ENCODE measurements at places on chromosomes 5 and 9.

DNA sequence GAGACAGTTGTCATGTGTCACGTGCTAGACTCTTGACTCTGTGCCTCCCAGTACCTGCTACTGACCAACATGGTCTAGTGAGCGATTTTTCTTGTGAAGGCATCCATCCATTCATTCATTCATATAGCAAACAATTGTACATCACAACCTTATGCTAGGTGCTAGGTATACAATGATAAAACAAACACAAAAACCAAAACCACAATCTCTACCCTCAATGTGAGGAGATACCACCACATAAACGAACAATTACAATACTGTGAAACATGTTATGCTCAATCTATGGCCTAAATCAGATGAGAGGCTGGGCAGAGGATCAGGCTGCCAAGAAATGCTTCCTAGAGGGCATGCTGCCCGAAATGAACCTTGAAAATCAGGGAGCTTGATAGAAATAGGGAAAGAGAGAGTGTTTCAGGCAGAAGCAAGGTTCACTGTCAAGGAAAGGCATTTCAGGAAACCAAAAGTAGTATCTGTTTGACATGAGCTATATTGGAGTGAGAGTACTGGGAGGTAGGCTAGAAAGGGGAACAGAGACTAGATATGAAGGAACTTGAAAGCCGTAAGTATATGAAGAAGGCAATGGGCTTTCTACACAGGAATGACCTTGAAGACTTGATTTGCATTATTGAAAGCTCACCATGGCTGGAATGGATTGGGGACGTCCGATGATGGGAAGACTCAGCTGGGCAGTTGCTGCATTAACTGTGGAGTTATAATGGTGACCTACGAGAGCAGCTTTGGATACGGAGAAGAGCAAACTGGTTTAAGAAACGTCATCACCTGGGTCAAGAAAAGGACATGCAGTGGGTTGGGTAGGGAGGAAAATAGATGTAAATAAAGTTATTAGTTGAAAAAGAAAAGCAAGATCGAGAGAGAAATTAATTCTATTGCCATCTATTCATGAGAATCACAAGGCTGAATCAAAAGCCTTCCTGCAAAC, 90.1 kb downstream of the THBS4 start:
- no peak for DNase-seq

GRCh38 chr5:14008819-14009311, 64.4 kb upstream of the DNAH5 start:
- DNase-seq, result no peak

- no peak for DNase-seq
These were observed 48.5 kb upstream of the STXBP1 start for GRCh38 chr9:127563579-127563978.

DNA sequence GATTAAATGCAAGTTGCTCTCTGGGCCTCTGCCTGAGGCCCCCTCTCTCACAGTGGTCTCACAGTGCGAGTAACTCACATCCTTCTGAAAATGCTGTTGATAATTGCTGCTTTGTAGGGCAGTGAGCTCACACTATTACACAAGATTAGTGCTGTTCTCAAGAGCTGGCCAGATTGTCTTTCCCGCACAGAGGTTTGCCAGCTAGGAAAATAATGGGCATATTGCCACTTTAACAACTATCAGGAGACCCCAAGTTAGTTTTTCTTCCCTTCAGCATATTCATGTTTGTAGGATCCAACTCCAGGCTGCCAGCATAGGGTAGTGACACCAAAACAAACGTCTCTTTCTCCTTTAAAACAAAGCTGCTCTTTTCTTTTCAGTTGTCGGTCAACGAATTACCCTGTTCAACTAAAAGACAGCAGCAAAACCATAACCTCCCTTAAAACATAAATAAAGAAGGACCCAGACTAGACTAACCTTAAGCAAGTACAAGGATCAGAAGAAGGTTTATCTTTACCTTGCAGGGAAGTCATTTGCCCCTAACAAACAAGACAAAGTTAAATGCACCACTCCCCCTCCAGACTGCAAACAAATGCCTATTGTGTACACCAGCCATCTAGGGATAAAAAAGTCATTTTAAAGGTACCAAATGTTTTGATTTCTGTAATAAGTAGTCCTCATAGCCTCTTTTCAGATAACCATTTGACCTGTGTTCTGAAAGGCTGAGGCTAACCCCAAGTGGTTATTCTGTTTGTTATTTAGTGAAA, 91.4 kb downstream of the VCAN start:
- no peak for DNase-seq

- DNase-seq, result no peak
These were observed 25.0 kb downstream of the ERBIN start for GRCh38 chr5:65951330-65951729.

DNA sequence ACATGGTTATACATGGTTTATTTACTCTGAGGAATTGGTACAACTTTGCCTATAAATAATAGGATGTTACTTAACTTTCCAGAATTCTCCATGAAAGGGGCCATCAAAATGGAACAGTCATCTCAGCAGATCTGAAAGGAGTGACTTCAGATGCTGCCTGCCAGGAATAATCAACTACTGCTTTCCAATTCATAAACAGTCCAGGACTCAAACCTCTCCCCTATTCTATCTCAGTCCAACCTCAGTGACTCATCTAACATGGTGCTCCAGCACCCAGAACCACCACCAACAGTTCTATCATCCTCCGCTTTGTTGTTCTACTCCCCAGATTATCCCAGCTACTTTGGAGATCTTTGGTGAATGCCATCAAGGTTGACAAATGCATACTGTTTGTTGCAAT, 221.5 kb upstream of the MPDZ start:
- DNase-seq, result no peak

DNA sequence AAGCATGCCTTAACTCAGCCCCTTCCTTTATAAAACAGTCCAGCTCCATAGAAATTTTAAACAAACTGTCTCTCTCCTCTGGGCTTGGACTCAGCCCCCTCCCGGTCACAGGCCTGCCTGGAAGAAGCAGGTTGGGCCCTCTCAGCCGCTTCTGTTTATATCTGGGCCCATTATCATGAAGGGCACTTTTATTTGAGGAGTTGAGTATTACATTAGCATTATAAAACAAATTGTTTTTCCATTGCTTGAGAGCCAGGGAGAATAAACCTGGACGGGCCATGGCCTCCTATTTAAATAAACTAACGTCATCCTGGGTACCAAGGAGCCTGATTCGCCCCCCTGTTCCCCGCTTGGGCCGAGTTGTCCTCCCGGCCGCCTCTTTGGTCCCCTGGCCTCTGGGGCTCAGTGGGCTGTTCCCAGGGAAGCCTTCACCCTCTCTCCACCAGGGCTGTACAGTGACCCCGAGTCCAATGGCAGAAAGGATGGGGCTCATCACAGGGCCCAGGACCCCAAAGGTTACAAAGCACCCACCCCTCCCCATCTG, 13.2 kb downstream of the IRX2 start:
- DNase-seq, result no peak

- no peak for DNase-seq
These were observed 28.6 kb downstream of the NKD2 start for GRCh38 chr5:1037123-1037670.

DNA sequence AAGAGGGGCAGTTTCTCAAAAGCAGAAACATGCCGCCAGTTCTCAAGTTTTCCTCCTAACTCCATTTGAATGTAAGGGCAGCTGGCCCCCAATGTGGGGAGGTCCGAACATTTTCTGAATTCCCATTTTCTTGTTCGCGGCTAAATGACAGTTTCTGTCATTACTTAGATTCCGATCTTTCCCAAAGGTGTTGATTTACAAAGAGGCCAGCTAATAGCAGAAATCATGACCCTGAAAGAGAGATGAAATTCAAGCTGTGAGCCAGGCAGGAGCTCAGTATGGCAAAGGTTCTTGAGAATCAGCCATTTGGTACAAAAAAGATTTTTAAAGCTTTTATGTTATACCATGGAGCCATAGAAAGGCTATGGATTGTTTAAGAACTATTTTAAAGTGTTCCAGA, 142.8 kb downstream of the NTRK2 start:
- no peak for DNase-seq

DNA sequence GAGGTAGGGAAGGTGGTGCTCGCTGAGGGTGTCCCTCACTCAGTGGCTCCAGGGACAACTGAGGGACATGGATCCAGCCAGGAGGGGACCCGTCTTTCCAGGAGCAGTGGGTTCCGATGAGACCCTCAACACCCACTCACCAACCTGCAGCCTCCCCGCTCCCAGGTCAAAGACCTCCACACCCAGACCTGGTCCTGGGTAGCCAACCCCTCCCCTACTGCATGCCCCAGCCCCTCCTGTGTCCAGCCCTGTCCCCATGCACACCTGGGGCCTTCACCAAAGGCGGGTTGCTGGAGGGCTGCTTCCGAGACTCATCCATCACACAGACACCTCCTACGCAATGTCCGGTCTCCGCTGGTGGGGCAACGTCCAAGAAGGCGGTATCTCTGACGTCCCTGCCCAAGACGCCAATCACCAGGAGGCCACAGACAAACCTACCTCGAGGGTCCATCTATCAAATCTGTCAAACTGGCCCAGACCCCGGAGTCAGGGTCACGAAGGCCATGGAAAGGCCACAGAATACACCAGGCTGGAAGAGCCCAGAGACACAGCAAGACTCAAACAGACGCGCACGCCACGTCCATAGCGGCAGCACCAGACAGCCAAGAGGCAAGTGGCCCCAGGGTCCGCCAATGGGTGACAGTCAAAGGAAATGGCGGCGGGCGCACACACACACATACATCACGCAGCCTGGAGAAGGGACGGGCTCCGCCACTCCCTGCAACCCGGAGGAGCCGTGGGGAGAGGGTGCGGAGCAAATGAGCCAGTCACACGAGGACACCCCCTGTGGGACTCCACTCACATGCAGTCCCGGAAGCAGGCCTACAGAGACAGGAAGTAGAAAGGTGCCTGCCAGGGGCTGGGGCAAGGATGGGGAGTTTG, 10.8 kb downstream of the NACC2 start:
- no peak for DNase-seq

DNA sequence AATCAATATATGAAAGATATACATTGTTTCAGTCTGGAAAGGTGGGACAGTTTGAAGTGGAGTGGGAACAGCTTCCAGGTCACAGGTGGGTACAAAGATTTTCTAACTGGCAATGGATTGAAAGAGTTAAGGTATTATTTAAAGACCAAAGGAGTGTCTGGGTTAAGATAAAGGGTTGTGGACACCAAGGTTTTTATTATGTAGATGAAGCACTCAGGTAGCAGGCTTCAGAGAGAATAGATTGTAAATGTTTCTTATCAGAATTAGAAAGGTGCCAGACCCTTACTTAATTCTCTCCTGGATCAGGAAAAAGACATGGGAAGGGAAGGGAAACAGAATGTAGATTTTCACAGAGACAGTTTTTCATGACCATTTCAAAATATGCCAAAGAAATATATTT, 1174.8 kb downstream of the MAT2B start:
- DNase-seq, result no peak

- DNase-seq, result no peak
These were observed 21.7 kb downstream of the MED10 start for GRCh38 chr5:6356578-6357164.

GRCh38 chr9:94643176-94643575, 3.9 kb upstream of the FBP1 start:
- DNase-seq, result no peak

DNA sequence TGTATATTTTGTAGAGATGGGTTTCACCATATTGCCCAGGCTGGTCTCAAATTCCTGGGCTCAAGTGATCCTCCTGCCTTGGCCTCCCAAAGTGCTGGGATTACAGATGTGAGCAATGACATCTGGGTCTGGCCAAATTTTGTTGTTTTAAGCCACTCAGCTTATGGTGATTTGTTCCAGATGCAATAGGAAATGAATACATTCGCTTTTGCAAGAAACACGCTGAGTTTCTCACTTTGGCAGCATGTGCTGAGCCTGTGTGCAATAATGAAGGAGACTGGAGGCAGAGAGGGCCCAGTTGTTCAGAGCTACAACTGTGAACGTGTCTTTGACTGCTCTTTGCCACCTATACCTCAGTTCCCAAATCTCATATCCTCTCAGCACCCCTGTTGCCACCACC, 56.4 kb downstream of the KIF4B start:
- no peak for DNase-seq

DNA sequence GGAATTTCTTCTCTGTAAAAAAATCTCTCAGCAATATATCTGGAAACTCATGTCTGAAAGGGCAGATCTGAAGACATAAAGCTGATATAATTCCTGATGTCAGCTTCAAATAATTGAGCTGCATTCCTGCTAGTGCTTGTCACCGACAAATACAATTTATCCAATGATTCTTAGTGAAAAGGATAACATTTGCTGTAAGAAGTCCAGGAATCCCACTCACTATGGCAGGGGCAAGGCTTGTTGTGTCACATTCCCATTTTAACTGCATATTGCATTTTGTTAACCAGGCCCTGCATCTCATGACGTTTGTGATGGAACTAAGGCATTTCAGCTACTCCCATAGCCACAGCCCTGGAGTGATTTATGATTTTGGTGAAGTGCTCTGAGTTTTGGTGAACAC, 160.1 kb upstream of the DAB2 start:
- DNase-seq, result no peak

DNA sequence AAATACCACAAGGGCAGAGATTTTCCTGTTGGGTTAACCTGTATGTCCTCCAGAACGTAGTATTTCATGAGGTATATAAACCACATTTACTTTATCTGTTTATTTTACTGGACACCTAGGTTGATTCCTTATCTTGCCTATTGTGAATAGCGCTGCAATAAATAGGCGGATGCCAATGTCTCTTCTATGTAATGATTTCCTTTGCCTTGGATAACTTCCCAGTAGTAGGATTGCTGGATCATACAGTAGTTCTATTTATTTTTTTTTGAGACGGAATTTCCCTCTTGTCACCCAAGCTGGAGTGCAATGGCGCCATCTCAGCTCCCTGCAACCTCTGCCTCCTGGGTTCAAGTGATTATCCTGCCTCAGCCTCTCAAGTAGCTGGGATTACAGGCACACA, 15.6 kb upstream of the TUT7 start:
- DNase-seq, result no peak

GRCh38 chr9:82091100-82091499, 102.5 kb downstream of the SPATA31D1 start:
- no peak for DNase-seq

DNA sequence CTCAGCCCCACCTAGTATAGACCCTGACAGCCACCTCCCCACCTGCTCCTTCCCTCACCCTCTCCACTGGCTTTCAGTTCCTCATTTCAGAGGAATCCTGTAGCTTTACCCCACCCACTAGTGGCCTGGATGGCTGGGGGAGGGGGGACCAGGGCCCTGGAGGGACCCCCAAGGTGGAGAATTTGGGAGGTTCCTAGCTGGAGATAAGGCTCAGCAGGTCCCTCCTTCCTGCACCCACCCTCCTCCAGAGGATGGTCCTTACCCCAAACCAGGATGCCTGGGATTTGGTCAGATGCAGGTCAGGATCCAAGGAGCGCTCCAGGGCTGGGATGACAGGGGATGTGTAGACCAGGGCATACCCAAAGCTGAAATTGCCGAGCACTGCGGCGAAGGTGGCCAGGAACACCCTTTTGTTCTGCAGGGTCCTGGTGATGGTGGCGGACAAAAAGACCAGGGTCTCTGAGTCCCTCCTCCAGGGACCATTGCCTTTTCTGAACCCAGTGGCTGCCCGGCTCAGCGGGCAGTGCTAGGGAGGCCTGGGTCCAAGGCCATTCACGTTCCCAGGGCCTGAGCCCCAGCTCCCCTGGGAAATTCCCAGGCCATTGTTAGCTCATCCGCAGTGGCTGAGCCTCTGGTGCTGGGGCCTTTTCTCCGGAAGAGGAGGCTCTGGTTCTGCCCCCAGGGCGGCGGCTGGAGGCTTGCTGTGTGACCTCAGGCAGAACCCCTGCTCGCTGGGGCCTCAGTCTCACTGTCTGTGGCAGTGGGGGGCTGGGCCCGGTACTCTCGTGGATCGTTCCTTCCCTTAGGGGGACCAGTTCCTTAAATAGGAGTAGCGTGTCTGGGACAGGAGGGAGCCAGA, 678 bp downstream of the SLC2A6 start:
- no peak for DNase-seq

GRCh38 chr9:76717613-76718012, 46.6 kb upstream of the PCA3 start:
- DNase-seq, result no peak
